ENCODE measurements at places on chromosomes 7 and 10.

DNA sequence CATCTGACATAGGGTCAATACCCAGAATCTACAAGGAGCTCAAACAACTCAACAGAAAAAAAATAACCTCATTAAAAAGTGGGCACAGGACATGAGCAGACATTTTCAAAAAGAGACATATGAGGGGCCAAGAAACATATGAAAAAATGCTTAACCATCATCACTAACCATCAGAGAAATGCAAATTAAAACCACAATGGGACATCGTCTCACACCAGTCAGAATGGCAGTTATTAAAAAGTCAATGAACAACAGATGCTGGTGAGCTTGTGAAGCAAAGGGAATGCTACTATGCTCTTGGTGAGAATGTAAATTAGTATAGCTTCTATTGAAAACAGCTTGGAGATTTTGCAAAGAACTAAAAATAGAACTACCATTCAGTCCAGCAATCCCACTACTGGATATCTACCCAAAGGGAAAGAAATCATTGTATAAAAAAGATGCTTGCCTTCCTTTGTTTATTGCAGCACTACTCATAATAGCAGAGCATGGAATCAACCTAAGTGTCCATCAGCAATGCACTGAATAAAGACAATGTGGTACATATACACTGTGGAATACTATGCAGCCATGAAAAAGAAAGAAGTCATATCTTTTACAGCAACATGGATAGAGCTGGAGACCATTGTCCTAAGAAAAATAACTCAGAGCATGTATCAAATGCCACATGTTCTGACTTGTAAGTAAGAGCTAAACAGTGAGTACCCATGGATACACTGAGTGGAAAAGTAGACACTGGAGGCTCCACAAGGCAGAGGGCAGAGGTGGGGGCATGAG, 139.8 kb downstream of the ADARB2 start:
- no peak for DNase-seq

DNA sequence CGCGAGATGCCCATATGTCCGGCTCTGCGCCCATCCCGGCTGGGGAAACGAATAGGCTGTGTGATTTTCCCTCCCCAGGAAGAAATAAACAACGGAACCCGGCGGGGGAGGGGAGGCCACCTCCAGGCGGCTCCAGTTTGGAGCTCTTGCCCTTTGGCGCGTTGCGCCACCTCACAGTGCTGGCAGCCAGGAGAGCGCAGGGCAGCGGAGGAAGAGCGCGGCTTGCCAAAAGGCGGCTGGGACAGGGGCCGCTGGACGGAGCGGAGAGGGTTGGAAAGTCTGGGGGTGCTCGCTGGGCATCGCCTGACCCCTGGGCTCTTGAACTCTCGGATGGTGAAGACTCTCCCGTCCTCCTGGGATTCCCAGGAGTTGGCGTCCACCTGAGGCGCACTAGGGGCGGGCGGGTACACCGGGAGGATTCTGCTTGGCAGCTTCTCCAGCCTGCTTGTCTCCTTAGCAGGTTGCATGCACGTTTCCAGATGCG, 5.3 kb upstream of the NEUROG3 start:
- no peak for DNase-seq

DNA sequence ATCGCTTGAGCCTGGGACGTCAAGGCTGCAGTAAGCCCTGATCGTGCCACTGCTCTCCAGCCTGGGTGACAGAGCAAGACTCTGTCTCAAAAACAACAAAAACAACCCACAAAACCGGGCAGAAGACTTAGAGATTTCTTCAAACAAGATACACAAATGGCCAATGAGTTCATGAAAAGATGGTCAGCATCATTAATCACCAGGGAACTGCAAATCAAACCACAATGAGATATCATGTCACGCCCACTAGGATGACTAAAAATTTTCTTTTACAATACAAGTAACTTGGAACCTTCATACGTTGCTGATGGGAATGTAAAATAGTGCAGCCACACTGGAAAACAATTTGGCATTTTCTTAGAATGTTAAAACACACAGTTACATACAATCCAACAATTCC, 77.3 kb upstream of the GRID1 start:
- no peak for DNase-seq

DNA sequence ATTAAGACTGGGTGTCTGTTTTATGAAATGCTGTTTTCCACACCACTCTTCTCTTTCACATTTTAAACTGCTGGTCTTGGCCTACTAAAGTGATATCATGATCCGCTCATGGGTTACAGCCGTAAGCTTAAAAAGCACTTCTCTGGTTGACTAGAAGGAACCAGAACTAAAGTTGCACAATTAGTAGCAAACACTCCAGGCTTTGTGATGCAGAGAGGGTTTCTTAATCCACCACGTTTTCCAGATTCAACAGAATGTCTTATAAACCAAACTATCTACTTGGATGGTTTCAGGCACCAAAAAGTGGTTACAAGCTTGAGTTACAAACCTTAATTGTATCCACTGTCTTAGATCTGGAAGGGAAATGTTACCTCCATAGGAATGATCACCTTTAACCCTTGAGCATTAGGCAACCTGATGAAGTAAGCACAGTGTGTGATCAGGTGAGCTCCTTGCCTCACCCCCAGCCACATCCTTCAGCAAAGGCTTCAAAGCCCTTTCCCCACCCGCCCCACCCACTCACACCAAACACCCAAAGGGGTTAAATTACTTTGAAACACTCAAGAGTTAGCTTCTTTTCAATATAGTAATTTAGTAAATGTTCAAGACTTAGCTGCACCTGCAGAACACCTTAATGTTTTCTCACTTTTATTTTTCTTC, 3.5 kb downstream of the ELMO1 start:
- no peak for DNase-seq

DNA sequence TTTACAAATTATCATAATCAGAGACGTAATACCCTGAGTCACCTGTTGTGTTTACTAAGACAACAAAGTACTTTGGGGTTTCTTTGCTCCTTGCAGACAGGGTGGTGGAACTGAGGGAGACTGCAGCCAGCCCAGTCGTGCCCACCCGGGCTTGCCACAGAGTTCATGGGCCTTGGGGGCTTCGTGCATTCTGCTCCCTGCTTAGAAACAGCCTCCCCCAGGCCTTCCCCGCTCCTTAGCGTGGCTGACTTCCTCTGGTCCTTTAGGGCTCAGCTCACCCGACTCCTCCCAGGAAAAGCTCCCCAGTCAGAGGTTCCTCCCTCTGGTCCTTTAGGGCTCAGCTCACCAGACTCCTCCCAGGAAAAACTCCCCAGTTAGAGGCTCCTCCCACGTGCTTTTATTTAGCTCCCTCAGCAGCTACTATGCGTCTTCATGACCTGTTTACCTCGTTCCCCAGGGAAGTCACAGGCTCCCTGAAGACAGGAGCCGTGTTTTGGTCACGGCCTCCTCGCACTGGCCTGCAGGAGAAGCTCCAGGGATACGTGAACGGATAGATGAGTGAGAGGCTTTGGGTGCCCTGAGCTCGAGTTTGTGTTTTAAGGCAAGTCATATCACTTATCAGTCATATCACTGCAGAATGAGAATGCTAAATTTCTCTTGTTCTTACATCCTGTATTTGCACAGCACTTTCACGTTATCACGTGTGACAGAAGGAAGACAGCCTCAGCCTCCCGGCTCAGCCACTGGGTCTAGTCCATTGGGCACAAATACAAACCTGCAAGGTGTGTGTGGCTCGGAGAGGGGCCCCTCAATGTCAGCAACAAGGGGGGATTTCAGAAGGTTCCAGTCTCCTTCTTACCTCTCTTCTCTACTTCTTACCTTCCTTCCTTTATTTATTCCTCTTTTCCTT, 52.7 kb upstream of the VIPR2 start:
- no peak for DNase-seq

DNA sequence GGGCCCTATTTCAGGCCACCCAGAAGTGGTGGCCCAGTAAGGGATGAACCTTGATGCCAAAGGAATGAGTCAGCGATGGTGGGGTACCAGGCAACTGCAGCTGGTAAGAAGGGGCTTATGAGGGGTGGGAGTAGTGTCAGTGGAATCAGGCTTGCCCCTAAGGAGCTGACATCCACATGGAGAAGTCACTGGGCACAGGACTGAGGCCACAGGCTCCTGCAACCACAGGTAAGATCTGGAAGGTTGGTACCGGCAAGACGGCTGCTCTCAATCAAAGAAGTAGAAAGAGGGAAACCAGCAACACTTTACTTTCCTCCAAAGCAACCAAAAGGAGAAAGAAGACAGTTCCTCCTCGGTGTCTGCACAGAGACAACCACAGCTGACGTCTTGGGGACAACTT, 2.5 kb downstream of the GCK start:
- DNase-seq, result no peak

DNA sequence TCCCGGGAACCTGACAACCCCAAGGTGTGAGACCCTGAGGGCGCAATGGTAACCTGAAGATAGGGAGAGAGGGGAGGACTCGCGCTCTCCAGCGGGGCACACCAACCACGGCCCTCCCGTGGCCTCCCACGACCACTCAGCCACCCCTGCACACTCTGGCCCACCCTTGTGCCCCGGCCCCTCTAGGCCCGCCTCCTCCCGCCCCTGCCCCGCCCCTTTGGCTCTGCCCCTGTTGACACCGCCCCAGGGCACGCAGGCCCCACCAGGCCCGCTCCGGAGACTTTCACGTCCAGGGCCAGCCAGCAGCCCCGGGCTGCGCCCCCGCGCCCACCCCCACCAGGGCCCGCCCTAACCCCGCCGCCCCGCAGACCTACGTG, 10.9 kb downstream of the ATG9B start:
- no peak for DNase-seq

GRCh38 chr10:46223626-46224413, 63.0 kb upstream of the ANTXRL start:
- no peak for DNase-seq

GRCh38 chr7:105304040-105304895, 84.5 kb downstream of the SRPK2 start:
- no peak for DNase-seq

- no peak for DNase-seq
Measured at GRCh38 chr10:119650062-119650461, 1.1 kb upstream of the BAG3 start.

DNA sequence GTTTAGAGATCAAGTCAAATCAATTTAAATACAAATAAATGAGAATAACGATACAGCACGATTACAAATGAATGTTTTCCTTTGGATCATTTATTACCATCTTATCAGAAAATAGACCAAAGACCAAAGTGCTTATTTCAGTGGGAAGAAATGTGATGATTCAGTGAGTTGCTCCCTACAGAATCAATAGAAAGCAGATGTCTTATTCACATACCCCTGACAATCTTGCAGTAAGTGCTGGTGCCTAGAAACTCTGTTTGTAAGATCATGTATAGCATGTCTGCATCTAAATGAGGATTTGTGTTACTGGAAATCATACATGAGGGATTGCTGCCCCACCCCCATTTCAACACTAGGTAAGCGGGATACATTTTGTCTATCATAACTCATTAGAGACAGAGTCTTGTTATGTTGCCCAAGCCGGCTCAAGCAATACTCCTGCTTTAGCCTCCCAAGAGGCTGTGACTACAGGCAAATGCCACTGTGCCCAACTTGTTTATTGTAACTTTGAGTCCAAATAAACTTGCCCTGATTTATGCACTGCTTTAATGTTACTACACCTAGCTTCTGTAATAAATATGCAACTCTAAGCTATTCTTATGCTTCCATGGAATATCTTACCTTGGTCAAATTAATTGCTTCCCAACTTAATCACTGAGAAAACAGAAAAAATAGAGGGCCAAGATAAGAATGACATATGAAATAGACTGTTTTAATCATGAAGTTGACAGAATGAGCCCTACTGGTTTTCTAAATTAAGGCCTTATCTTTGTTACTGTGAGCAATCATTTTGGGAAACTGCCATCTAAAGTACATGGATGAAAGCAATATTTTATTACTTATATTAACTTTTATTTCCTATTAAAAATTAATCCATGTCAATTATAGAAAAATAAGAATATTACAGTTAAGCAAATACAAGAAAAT, 82.5 kb downstream of the AHR start:
- no peak for DNase-seq

DNA sequence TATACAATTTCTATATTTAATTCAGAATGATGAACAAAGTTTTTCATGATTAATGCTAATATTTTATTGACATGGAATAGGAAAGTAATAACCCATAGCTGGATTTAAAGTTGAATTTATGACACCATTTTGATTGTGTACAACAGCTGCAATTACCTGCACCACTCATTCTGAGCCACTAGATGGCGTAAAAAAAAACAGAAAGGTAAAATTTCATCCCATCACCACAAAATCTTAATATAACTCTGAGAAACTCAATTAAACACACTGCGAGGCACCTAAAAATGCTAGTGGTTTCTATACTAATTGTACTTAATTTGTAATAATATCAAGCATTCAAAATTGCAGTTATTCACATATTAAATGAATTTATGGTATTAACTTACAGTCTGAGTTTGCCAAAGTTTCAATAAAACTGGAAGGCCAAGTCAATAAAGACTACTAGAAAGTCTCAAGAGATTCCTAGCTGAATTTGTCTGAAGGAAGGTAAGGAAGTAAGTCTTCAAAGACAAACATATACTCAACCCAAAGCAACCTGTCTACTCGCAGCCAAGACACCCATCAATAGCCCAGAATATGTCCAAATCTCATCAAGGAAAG, 182.5 kb downstream of the SKAP2 start:
- peak; percentile 64 for DNase-seq

DNA sequence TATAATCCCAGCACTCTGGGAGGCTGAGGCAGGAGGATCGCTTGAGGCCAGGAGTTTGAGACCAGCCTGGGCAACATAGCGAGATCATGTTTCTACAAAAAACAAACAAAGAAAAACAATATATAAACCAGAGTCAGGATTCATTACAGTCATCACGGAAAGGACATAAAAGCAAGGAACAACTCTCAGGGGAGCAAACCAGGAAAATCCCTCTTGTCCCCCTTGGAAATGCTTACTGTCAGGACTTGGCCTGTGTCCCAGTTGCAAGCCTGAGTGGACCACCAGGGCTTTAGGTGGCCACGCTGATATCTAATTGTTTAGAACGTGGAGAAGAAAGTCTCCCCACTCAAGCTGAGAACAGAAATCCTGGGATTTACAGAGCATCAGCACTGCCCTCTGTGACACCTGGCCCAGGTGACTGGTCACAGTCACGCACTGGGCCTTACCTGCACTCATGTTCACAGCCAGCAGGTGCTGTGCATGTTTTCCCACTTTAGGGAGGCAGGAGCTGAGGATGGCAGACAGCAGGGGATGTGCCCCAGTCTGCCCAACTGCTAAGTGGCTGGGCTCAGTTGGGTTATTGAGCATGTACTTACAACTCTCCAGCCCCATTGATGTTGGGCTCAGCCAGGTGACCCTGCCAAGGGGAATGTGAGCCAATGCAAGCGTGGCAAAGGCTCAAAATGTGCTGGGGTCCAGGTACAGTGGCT, 60.9 kb downstream of the TMEM130 start:
- DNase-seq, result no peak

GRCh38 chr7:110841840-110842545, 248.9 kb upstream of the LRRN3 start:
- no peak for DNase-seq

Data from endothelial cell of umbilical vein (primary cell).